Glutamatergic neuron (in vitro differentiated cells): ENCODE measurements at places on chromosomes 7 and 10. TPM values are rescaled to one million over a fixed set of nuclear protein-coding genes. Genes with fewer than 3 reads are reported as not detected.

DNA sequence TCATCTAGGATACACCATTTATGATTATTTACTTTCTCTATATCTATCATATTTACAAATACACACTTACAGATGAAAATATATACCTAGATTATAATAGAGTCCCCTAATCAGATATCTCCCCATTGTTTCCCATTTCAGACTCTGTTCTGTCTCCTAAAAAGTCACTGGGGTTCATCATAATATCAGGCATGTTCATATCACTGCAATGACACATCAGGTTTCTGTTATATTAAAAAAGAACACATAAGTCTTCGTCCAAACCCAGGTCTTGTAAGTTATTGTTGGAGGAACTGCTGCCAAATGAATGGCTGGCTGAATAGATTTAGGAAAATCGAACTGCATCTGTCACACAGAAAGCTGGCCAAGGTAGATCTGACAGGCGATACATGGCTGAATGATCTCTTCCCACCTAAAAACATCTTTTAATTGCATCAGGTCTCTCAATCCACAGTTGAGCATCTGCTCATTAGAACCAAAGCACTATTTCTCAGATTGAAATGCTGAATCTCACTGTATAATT lies 178.7 kb downstream of the CACNA2D1 start:
- no peaks in the 10 kb centered on the region for H3K36me3 ChIP-seq
- H3K27me3 ChIP-seq: peaks cover 2% of the 10 kb centered on the region
- DNase-seq: no peak
- peak overlapping the region; percentile 45 for H3K4me3 ChIP-seq

- H3K4me3 ChIP-seq: no peak overlapping the region
- DNase-seq: no peak
- H3K36me3 ChIP-seq: no peaks in the 10 kb centered on the region
- H3K27ac ChIP-seq: peak overlapping the region; percentile 10
- H3K27me3 ChIP-seq: peaks cover 2% of the 10 kb centered on the region
Measured at GRCh38 chr7:96026611-96027010, 254.3 kb downstream of the DYNC1I1 start.

GRCh38 chr7:5477126-5477525 lies 53.5 kb upstream of the TNRC18 start:
- DNase-seq: no peak
- H3K27ac ChIP-seq: peak overlapping the region; percentile 22
- H3K4me3 ChIP-seq: peak overlapping the region; percentile 42
- H3K27me3 ChIP-seq: peaks cover 28% of the 10 kb centered on the region
- H3K4me1 ChIP-seq: peaks cover 21% of the 10 kb centered on the region
- no peaks in the 10 kb centered on the region for H3K36me3 ChIP-seq

DNA sequence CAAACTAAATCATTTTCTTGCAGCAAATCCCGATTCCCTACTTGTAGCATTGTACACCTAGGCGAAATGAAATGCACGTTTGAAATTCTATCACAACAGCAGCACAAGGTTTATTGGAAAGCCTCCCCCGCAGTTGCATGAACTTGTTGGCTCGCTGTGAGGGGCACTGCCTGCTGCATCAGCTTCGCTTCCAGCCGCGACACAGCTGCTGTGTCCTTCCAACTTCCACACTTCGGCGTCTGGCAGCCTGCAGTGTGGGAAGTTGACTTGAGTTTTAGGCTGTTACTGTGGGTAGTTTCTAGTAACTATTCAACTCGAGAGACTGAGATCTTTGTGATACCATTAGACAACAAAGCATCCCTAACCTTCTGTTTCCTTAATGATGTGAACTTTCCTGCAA lies 315.8 kb upstream of the TPK1 start:
- no peaks in the 10 kb centered on the region for H3K36me3 ChIP-seq
- no peak overlapping the region for H3K4me3 ChIP-seq
- DNase-seq: no peak
- peaks cover 2% of the 10 kb centered on the region for H3K27me3 ChIP-seq
- no peak overlapping the region for H3K27ac ChIP-seq

- no peak for DNase-seq
- H3K27ac ChIP-seq: no peak overlapping the region
- no peaks in the 10 kb centered on the region for H3K27me3 ChIP-seq
- H3K36me3 ChIP-seq: no peaks in the 10 kb centered on the region
- no peak overlapping the region for H3K4me3 ChIP-seq
Measured at GRCh38 chr7:125357676-125358455, 428.2 kb upstream of the POT1 start.

DNA sequence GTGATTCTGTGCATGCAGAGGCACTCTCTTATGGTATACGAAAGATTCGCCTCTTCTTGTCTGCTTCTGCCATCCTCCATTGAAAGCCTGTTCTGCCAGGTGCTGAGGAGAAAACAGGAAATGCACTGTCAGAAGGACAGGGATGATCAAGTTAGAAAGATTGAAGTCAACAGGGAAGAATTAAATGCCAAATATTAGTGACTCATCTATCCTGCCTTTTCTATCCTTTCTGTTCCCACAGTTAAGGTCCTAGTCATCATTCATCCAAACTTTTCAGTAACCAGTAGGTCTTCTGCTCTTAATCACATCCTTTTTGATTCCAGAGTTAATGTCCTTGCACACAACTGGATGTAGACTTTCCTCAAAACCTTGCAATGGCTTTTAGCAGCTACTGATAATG lies 4.8 kb upstream of the ZNF783 start:
- no peak for DNase-seq
- peaks cover 5% of the 10 kb centered on the region for H3K36me3 ChIP-seq
- peaks cover 10% of the 10 kb centered on the region for H3K4me1 ChIP-seq
- H3K27ac ChIP-seq: no peak overlapping the region
- H3K27me3 ChIP-seq: no peaks in the 10 kb centered on the region
- H3K4me3 ChIP-seq: no peak overlapping the region

DNA sequence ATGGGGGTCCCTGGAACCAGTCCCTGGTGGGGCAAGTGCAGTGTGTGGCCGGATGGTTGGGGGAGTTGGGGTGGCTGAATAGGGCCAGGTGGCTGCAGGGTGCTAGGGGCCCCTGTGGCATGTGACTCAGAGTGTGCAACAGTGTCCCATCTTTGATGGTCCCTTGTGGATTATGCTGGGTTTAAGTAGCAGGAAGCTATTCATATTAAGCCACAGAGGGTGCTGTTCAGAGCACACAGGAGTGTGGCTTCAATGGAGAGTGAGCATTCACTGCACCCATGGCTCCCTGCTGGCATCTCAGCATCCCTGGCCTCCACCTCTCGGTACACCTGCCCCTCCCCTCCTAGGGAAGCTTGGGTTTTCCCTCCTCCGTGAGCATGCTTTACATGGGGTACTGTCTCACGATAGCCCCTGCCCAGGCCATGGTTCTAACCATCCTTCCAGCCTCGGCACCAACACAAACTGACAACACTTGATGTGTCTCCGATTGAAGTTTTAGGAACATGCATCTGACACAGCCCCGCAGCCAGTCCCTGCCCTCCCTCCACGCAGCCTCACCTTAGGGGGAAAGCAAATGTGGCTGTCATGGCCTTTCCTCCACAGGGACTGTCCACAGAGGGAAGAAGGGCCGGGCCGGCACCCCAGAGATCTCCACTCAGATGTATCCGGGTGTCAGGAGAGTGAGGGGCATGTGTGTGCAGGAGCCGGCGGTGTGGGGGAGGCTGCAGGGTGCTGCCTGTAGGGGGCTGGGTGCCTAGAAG lies 30.4 kb upstream of the PPIF start:
- DNase-seq: no peak
- H3K36me3 ChIP-seq: peaks cover 15% of the 10 kb centered on the region
- peaks cover 37% of the 10 kb centered on the region for H3K4me1 ChIP-seq
- no peak overlapping the region for H3K4me3 ChIP-seq

DNA sequence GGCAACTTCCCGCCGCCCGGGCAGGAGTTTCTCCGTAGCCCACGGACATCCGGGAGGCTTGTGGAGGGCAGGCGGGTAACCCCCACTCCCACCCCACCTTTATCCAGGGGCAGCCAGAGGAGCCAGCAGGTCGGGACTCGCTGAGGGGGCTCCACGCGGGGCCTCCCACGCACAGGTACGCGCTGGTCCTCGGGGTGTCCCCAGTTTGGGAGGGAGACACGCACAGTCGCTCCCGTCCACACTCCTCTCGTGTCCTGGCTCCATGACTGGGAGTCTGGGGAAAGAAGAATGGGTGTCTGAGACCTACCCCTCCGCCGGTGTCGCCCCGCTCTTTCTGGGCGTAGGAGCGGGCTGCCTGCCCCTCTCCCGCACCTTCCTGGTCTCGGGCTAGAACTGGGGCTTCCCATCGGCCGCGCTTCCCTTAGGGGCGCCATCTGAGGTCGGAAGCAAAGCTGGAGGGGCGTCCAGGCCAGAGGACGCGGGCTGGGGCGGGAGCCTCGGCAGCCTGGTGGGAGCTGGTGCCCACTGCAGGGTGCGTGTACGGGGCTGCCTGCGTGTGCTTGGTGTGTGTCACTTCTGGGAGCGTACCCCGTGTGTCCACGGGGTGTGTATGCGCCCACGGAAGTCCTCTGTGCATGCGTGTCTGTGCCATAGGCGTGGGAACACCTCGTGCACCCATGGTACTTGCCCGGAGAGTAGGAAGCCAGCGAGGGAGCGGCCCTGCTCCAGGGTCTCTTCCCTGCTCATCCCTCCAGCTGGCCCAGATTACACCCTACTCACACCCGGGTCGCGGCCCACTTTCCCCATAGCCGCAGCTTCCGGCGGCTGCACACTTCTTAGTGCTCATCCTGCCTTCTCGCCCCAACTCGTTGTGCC lies 73.0 kb upstream of the LEP start:
- H3K4me1 ChIP-seq: peaks cover 27% of the 10 kb centered on the region
- peak; percentile 57 for DNase-seq
- peak overlapping the region; percentile 81 for H3K27ac ChIP-seq
- peak overlapping the region; percentile 90 for H3K4me3 ChIP-seq
- H3K27me3 ChIP-seq: peaks cover 21% of the 10 kb centered on the region

- no peak overlapping the region for H3K27ac ChIP-seq
- H3K4me3 ChIP-seq: no peak overlapping the region
- no peak for DNase-seq
Measured at GRCh38 chr7:42272793-42273665, 36.0 kb upstream of the GLI3 start.

DNA sequence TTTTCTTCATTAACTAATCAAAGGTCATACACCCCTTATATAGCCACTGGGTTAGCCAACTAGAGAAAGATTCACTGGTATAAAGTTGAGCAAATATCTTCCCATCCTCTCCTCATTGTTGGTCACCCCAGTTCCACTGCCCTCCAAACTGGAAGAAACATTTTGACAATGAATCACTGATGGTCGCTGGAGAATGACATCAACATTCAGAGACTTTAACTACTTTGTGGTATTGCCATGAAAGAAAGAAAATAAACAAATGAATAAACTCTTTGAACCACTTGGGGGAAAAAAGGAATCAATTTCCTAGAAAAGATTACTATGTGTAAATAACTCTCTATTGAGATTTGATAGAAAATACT lies 23.4 kb downstream of the HYCC1 start:
- DNase-seq: no peak
- H3K27ac ChIP-seq: no peak overlapping the region
- H3K4me3 ChIP-seq: no peak overlapping the region
- H3K4me1 ChIP-seq: peaks cover 23% of the 10 kb centered on the region
- H3K27me3 ChIP-seq: peaks cover 2% of the 10 kb centered on the region
- no peaks in the 10 kb centered on the region for H3K36me3 ChIP-seq

DNA sequence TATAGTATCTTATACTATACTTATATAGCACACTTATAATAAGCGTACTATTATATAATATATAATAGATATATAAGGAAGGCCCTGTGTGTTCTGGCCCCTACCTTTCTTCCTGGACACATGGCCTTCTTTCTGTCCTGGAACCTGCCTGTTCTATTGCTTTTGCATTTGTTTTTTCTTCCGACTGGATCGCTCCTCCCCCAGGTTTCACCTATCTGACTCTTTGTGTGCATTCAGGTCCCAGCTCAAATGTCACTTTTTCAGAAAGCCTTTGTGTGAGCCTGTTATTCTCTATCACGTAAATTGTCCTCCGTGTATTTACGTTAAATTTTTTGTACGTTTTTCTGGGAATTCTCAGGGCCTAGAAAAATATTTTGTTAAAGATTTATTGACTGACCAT lies 2.9 kb upstream of the TRIM8 start:
- H3K36me3 ChIP-seq: no peaks in the 10 kb centered on the region
- peak overlapping the region; percentile 90 for H3K4me3 ChIP-seq
- peaks cover 28% of the 10 kb centered on the region for H3K27me3 ChIP-seq

- no peak overlapping the region for H3K27ac ChIP-seq
- no peaks in the 10 kb centered on the region for H3K36me3 ChIP-seq
- peaks cover 2% of the 10 kb centered on the region for H3K27me3 ChIP-seq
Measured at GRCh38 chr7:92560602-92561001, 29.6 kb downstream of the FAM133B start.

DNA sequence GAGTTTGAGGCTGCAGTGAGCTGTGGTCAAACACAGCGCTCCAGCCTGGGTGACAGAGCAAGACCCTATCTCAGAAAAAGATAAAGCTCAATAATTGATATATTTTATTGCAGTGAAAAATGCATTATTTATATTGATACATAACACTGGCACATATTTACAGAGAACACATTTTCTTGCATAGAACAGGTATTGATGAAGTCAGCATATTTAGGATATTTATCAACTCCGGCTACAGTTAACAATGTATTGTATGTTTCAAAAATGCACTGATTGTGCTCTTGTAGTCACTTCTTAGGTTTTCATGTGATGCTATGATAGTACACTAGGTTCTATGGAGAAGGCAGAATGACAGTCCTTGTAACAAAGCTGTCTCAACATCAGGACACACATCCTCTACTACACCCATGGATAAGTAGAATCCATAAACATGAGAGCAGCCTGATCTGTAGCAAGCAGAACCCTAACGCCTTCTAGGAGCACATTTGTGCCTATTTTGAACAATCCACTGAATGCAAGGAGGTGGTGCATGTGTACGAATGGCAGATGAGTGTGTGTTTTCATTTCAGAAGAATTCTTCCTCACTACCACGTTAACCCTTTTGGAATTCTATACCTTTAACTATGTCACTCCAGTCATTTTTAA lies 586.1 kb upstream of the CELF2 start:
- no peak overlapping the region for H3K27ac ChIP-seq
- H3K36me3 ChIP-seq: no peaks in the 10 kb centered on the region
- H3K4me3 ChIP-seq: no peak overlapping the region
- H3K4me1 ChIP-seq: peaks cover 3% of the 10 kb centered on the region

GRCh38 chr7:132723506-132724081 lies 147.3 kb upstream of the PLXNA4 start:
- DNase-seq: no peak
- H3K36me3 ChIP-seq: peaks cover 10% of the 10 kb centered on the region
- no peak overlapping the region for H3K4me3 ChIP-seq
- H3K27ac ChIP-seq: no peak overlapping the region
- no peaks in the 10 kb centered on the region for H3K27me3 ChIP-seq

- no peaks in the 10 kb centered on the region for H3K36me3 ChIP-seq
- DNase-seq: no peak
- peaks cover 1% of the 10 kb centered on the region for H3K27me3 ChIP-seq
Measured at GRCh38 chr7:38367301-38367890, 94.0 kb upstream of the TARP start.

- peak within 1 kb of the TSS; percentile 92 for H3K4me3 ChIP-seq
- DNase-seq: peak; percentile 97
- no peaks in the 10 kb centered on the region for H3K36me3 ChIP-seq
Measured at GRCh38 chr10:80408242-80409101, at the start of gene PRXL2A. Gene PRXL2A (plus strand): TSS chr10:80408551. CDS start chr10:80420468, 11,917 bp downstream.

Gene GATA3
- 0.69 TPM for total RNA-seq
